ENCODE measurements at places on chromosomes 7 and 10.

GRCh38 chr10:44154956-44155355 is 229.9 kb downstream of the CXCL12 start:
- peak; percentile 49 for DNase-seq

DNA sequence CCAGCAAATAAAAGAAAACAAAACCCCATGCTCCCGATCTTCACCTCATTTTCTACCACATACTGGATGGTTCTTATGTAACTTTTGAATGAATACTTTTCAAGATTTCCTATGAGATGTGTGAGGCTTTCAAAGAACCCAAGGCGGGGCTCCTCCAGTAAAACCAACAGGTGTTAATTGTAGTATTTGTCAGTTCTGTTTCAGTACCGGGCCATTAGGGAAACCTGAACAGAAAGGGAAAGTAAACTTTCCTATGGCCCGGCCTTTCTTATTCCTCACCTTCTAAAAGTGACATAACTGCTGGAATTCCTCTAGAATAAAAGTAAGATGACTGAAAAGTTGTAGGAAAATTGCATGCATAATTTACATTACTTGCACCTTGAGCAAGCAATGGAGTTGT is 672.9 kb downstream of the MAGI2 start:
- DNase-seq, result no peak

GRCh38 chr10:70899096-70899495 is 10.7 kb upstream of the PCBD1 start:
- no peak for DNase-seq

GRCh38 chr10:103145860-103146466 is 47.1 kb downstream of the NT5C2 start:
- DNase-seq, result peak; percentile 80

DNA sequence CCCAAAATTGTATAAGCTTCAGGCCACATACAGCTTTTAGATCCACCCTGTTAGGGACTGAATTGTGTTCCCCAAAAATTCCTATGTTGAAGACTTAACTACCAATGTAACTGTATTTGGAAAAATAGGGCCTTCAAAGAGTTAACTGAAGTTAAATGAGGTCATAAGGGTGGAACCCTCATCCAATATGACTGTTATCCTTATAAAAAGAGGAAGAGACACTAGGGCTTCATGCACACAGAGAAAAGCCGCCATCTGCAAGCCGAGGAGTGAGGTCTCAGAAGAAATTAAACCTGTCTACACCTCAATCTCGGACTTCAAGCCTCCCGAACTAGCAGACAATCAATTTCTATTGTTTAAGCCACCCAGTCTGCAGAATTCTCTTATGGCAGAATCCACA is 317.9 kb upstream of the NFE2L3 start:
- DNase-seq, result no peak

- DNase-seq, result no peak
These were observed 22.3 kb downstream of the MUC12 start for GRCh38 chr7:100991631-100992030.

DNA sequence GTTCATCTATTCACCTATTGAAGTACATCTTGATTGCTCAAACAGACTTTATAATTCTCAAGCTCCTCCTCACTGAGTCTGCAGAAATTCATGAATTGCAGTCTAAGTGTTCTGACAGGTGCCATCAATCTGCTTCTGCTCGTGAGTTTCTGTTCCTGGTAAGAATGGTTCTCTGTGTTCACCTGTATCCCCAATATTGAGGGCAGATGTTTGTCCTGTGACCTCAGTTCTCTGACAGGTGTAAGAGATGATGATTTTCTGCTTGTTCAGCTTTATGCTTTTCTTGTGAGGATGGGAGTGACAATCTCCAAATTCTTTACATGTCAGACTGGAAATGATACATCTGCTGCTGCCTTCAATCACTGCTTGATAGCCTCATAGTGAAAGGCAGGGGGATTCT is 736.9 kb upstream of the COBL start:
- DNase-seq, result no peak

Data from fibroblast of upper back skin (primary cell).